CD8-positive, alpha-beta memory T cell (primary cell): ENCODE measurements at places on chromosomes 2 and 18. TPM values are rescaled to one million over a fixed set of nuclear protein-coding genes. Genes with fewer than 3 reads are reported as not detected.

SCTR gene
- polyA plus RNA-seq = not detected

IWS1 gene
- 33.1 TPM for polyA plus RNA-seq

- DNase-seq = no peak
Observed at GRCh38 chr18:12652861-12653401, 5.0 kb downstream of the SPIRE1 start.

CLEC4F gene
- not detected for polyA plus RNA-seq

- DNase-seq = no peak
Observed at GRCh38 chr2:71796174-71796593, 342.8 kb downstream of the DYSF start.
